Mononuclear cell (primary cell): ENCODE measurements at places on chromosomes 3 and 15. TPM values are rescaled to one million over a fixed set of nuclear protein-coding genes. Genes with fewer than 3 reads are reported as not detected.

Gene PHC3
- total RNA-seq = 152 TPM

Gene C3orf22
- not detected for total RNA-seq

Gene MRPS22
- 65.3 TPM for total RNA-seq

Gene ROPN1
- not detected for total RNA-seq

Gene PPP1R14D
- not detected for total RNA-seq

Gene ATG3
- total RNA-seq = 79.8 TPM

Gene TM6SF1
- 5.6 TPM for total RNA-seq

Gene SYNPR
- not detected for total RNA-seq

Gene CPNE4
- 0.10 TPM for total RNA-seq

Gene IQCF2
- total RNA-seq = not detected

Gene BLM
- total RNA-seq = 5.8 TPM

Gene CLN6
- 9.3 TPM for total RNA-seq

Gene POPDC2
- 21.5 TPM for total RNA-seq

Gene DUOX1
- total RNA-seq = 0.10 TPM

Gene ZKSCAN7
- total RNA-seq = 0.42 TPM

Gene RFT1
- 8.7 TPM for total RNA-seq

Gene LYZL4
- not detected for total RNA-seq

Gene CFAP92
- total RNA-seq = 0.63 TPM

Gene GPR156
- 0.42 TPM for total RNA-seq

Gene MOBP
- 0.10 TPM for total RNA-seq

Gene CAV3
- total RNA-seq = not detected

Gene GPR87
- total RNA-seq = not detected

Gene ZMYND10
- 0.10 TPM for total RNA-seq

Gene RPL29
- 1,675 TPM for total RNA-seq

Gene NR1I2
- not detected for total RNA-seq

Gene SAMD7
- not detected for total RNA-seq

Gene ARGFX
- total RNA-seq = not detected

Gene LCTL
- not detected for total RNA-seq

Gene CFAP100
- not detected for total RNA-seq

Gene MB21D2
- total RNA-seq = 8.7 TPM

Gene BCL2A1
- total RNA-seq = 511 TPM

Gene GRAMD2A
- total RNA-seq = not detected

Gene CYP1A1
- total RNA-seq = not detected

Gene ARL6IP5
- 72.2 TPM for total RNA-seq

Gene CYP8B1
- total RNA-seq = under 0.01 TPM

Gene CEMIP
- 0.21 TPM for total RNA-seq

Gene ACOX2
- 0.73 TPM for total RNA-seq

Gene SKOR1
- total RNA-seq = 1.9 TPM

Gene FANCI
- total RNA-seq = 11.5 TPM

Gene PYGO1
- under 0.01 TPM for total RNA-seq

Gene VGLL3
- total RNA-seq = under 0.01 TPM
